ENCODE measurements at places on chromosomes 6 and 20.

- no peak for DNase-seq
Measured at GRCh38 chr6:23505026-23505425, 621.0 kb upstream of the NRSN1 start.

- no peak for DNase-seq
Measured at GRCh38 chr6:150183105-150183504, 40.3 kb downstream of the PPP1R14C start.

DNA sequence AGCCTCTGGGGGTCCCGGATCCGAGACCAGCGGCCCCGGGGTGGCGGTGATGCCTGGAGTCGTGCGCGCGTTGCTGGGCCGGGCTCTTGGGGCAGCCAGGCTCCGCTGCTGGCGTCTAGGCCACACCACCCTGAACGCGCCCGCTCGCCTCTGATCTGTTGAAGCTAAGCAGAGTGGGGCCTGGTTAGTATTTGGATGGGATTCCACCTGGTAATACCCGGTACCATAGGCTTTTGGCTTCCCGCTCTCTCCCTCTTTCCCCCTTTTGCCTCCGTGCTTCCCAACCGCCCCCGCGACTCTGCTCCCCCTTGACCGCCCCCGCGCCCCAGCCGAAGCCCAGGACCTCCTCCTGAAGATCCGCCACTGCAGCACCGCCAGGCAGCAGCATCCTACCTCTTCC, 1383.5 kb upstream of the DEFB115 start:
- peak; percentile 23 for DNase-seq

GRCh38 chr6:129686941-129687627, 22.9 kb downstream of the ARHGAP18 start:
- no peak for DNase-seq

DNA sequence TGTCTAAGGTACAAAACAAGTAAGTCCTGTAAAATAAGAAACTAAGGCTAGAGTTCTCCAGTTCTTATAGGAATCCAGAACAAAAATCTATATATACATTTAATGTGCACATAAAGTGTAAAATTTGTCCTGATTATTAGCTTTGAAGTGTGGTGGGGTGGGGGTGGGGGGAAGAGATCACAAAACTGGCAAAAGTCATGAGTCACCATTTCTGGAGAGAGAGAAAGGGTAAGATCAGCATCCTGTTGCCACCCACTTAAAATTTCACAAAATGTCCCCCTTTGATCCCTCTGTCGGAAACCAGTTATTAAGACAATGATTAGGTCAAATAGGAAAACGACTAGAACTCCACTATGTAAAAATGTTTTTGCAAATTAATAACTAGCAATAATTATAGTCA, 482.0 kb upstream of the POU3F2 start:
- DNase-seq, result no peak

- DNase-seq, result no peak
Measured at GRCh38 chr20:13817342-13817741, 32.5 kb downstream of the NDUFAF5 start.

- no peak for DNase-seq
Measured at GRCh38 chr6:15254070-15254975, 8.5 kb downstream of the JARID2 start.

- no peak for DNase-seq
Measured at GRCh38 chr6:20955751-20956150, 421.5 kb downstream of the CDKAL1 start.

GRCh38 chr6:33840048-33840926, 36.5 kb upstream of the MLN start:
- DNase-seq, result peak; percentile 60

GRCh38 chr6:82487895-82488294, 124.3 kb downstream of the TPBG start:
- no peak for DNase-seq

DNA sequence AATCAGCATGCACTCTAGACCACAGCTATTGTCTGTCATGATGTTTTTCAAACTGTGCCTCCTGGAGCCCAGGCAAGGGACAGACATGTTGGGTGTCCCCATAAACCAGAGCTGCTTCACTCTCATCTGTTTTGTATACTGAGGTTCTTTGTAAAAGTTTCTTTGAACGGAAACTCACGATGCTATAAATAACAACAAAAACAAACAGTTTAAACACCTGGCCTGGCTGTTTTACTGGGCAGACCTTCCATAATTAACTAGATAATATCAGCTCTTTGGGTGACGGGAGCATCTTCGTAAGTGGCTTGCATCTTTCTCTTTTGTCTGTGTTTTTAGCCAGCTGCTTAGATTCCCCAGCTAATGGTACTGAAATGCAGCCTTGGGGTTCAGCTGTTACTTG, 190.3 kb downstream of the ZDHHC14 start:
- DNase-seq, result no peak

- no peak for DNase-seq
Measured at GRCh38 chr20:36312724-36313441, 6.7 kb downstream of the DLGAP4 start.

GRCh38 chr20:48142516-48142773, 357.2 kb upstream of the SULF2 start:
- DNase-seq, result no peak

DNA sequence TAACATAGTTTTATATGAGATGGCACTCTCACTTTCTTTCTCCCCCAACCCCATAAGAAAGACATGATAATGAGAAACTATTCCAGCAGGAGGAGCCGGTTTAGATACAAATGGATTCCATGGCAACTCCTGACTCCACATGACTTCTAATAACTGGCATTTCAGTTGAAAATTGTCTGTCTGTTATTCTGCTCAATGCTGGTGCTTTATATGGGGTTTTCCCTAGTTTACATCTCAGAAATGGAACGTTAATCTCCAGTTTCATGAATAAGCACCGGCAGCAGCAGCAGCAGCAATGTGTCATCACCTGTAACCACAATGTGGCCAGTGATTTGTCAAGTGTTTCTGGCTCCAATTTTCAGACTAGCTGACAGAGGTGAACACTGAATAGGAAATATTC, 8.0 kb upstream of the SIM1 start:
- DNase-seq, result no peak

GRCh38 chr20:24185791-24186190, 197.2 kb upstream of the GGTLC1 start:
- no peak for DNase-seq

- DNase-seq, result no peak
Measured at GRCh38 chr20:20255099-20255498, 112.8 kb upstream of the INSM1 start.

GRCh38 chr6:137361701-137362100, 132.5 kb downstream of the OLIG3 start:
- DNase-seq, result no peak

GRCh38 chr6:138638604-138639003, 135.0 kb upstream of the CCDC28A start:
- DNase-seq, result no peak

- DNase-seq, result peak; percentile 41
Measured at GRCh38 chr6:108667993-108668392, 107.3 kb downstream of the FOXO3 start.

- DNase-seq, result no peak
Measured at GRCh38 chr20:62647521-62648317, 5.4 kb downstream of the SLCO4A1 start.

DNA sequence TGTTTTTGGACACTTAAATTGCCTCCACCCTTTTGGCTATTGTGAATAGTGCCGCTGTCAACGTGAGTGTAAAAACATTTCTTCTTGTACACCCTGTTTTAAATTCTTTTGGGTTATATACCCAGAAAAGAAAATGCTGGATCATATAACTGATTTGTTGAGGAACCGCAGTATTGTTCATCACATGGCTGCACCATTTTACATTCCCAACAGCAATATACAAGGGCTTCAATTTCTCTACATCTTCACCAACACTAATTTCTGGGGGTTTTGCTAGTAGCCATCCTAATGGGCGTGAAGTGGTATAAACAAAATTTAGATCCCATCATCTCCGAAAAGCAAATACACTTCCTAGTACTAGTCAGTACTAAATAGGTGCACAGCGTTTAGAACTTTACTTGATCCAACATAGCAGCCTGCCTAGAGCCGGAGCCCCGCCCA, 579 bp upstream of the BPHL start:
- DNase-seq, result no peak

DNA sequence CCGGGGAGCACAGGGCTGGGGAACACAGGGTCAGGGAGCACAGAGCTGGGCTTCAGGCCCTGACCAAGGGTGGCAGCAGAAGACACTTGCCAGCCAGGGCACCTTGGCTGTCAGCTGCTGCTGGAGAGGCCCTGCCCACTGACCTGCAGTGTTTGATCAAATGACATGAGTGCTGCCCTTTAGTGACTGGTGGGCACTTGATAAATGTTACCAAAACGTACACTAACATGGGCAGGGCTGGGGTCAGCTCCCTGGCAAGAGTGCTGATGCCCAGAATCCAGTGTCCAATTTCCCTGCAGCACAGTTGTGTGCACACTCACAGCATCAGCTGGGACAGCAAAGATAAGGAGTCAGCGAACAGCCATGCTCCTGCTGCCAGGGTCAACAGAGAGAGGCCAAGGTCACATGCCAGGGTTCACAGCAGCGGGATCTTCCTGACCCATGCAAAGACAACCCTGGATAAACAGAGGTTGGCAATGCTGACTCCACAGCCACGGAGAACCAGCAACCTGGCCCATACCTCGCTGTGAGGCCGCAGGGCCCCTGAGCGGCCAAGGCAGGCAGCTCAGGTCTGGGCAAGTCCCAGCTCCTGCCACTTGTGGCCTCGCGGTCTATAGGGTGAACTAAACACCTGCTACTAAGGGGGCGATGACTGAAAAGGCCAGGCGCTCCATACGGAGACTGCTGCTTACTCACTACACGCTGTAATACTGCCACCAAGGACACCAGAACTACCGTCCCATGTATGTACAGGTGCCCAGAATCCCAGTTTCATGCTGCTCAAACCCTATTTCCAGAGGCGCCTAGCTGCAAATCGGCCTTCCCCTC, 46.3 kb downstream of the NINL start:
- no peak for DNase-seq

DNA sequence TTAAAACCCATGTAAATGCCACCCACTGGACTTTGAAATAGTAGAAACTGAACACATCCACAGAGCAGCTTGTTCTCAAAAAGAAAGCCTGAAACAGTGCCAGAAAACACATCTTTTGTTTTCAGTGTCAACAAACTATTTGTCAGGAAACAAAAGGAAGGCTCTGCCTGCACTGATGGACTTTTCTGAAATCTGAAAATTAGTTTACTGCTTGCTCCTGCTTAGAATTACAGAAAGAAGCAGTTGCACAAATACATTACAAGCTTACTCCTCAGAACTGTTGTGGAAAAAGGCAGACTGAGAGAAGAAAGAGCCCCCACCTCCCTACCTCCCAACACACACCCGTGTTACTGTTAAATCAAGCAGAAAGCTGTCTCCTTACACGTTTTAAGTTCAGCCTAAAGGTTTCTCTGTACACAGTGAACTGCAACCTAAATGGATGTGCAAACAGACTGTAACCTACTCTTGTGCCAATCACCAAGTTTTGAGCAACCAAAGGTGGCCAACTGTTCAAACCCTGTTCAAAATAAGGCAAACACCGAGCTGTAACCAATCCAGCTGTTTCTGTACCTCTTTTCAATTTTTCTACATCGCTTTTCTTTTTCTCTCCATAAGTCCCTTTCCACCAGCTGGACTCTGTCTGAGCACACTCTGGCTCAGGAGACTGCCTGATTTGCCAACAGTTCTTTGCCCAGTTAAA, 43.7 kb downstream of the FRK start:
- DNase-seq, result peak; percentile 34

DNA sequence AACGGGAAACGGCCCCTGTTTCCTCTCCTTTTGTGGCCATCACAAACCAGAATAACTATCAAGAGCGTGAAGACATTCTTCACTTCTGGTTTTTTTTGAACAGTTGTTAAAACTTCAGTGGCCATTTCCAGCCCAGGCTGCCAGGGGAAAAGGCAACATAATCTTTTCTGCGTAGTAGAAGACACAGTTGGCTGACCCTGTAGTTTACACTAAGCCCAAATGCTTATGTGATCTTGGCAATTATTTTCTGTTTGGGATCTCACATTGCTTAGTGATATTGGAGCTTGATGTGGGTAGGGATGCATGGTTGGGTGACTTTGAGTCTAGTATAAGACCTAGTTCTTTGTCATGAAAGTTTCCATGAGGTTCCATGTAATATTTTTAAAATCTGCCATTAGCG, 449.4 kb upstream of the CDH4 start:
- no peak for DNase-seq

GRCh38 chr20:45882469-45883099, 1.6 kb downstream of the ZSWIM1 start:
- no peak for DNase-seq

DNA sequence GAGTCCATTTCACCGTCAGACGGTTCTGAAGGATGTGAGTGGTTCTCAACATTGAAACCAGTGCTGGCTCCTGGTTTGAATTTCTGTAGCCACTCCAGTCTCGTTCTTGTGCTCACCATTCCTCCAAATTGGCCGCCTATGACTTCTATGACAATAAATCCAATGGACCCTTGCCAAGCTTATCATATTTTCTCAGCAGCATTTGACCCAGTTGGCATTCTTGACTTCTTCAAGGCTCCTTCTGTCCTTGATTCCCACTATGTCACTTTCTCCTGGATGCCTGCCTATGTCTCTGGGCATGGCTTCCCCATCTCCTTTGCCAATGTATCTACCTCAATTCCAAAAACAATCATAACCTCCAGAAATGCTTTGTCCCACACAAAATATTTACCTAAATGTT, 756.0 kb upstream of the NRSN1 start:
- peak; percentile 20 for DNase-seq

DNA sequence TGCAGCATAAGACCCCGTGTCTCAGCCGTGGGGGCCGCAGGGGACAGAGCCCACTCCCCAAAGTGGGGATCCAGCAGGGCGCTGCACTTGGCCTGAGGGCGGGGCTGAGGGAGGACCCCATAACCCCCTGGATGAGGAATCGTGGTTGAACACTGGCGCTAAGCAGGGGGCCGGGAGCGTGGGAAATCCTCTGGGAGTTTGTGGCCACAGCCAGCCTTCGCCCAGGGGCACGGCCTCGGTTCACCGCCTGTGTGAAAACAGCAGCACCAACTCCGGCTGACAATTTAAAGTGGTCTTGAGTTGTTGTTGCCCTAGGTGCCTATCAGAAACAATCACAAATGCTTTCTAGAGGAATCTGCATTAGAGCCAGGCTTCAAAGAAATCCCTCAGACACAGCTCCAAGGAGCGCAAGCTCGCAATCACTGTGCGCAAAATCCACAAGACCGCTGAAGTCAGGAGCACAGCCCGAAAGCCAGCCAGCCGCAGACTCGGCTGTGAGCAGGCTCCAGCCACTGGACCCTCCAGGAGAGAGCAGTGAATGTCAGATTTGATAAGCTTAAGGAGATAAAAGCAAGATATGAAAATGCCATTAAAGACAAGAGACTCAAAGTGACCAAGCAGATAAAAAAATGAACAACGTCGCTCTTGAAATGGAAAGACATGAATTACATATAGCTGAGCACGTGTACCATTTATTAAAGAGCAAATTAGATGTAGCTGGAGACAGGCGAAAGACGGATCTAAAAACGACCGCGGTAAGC, 10.9 kb upstream of the RPS6KA2 start:
- DNase-seq, result no peak

GRCh38 chr20:37856932-37857660, 45.8 kb upstream of the VSTM2L start:
- no peak for DNase-seq

GRCh38 chr6:117264369-117264691, 1.0 kb upstream of the VGLL2 start:
- no peak for DNase-seq
